ENCODE measurements at places on chromosomes 5 and 9.

DNA sequence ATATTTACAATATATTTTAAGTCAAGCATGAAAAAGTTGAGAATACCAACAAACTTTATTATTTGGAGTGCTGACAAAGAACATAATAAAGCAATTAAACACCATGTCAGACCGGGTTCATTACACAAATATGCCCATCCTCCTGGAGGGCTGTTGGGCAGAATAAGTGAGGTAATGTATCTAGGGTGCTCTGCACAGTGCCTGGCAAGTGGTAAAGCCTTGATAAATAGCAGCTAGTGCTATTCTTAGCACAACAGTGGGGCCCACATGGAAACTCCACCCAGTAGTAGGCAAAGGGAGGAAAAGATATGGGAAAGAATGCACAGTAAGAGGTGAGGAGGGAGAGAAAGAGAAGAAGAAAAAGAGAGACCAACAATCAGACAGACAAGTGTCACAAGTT is 97.7 kb downstream of the SLC1A3 start:
- no peak for DNase-seq

DNA sequence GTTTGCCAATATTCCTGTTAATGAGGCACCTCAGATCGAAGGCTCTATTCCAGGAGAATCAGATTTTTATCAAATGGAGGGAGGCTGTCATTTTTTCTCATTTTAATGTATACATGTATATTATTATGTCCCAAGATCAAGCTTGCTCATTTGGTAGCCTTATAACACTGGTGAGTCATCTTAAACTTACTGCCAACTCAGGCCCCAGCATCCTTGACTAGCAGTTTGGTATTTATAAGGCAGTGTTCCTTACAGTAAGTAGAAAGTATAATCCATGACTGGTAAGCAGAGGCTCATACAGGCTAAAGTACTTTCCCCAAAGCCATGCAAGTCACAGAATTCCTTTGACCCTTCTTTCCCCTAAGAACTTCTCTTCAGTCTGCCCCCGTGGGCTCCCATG is 90.7 kb upstream of the NR3C1 start:
- peak; percentile 68 for DNase-seq

GRCh38 chr5:150978590-150978989 is 41.8 kb upstream of the GPX3 start:
- DNase-seq: no peak

DNA sequence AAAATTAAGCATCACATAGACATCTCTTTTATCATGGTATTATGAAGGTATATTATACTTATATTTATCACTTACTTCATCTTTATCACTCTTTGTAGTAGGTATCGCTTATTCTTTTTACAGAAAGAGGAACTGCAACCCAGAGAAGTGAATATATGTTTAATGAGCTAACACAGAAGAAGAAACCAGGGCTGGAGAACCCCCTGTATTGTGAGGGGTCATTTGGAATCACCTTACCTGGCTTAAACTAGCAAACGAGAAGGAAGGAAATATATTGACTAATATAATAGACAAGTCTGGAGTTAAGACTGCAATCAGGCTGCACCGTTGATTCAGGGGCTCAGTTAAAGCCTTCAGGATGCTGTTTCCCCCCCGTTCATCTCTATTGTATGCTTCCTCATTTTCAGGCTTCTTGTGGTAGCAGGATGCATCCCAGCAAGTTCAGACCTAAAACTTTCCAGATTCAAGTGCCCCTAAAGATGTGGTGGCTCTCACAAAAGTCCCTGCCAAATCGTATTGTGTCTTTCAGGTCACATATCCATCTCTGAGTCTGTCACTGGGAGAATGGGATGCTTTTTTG is 146.4 kb downstream of the GCNT1 start:
- no peak for DNase-seq

- no peak for DNase-seq
These were observed 44.1 kb downstream of the C5orf15 start for GRCh38 chr5:133924221-133924920.

DNA sequence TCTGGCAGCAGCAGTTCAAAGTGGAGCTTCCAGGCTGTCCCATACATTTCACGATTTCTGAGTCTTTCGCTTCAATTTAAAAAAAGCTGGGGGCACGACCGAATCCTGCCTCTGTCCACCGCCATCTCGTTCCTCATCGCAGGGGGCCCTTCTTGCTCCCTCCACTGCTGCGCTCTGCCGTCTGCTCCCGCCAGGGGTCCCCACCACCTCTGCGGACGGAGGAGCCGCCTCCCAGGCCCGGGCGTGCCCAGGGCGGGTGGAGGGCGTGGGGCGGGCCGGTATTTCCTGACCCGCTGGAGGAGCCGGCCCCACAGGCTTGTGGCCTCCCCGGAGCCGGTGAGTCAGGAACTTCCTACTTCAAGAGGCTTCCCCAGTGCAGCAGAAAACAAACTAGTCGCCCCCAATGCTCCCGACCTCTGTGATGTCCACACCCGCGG is 50.4 kb downstream of the USP20 start:
- peak; percentile 90 for DNase-seq

GRCh38 chr9:30932226-30932625 is 1452.2 kb upstream of the ACO1 start:
- DNase-seq: peak; percentile 81

DNA sequence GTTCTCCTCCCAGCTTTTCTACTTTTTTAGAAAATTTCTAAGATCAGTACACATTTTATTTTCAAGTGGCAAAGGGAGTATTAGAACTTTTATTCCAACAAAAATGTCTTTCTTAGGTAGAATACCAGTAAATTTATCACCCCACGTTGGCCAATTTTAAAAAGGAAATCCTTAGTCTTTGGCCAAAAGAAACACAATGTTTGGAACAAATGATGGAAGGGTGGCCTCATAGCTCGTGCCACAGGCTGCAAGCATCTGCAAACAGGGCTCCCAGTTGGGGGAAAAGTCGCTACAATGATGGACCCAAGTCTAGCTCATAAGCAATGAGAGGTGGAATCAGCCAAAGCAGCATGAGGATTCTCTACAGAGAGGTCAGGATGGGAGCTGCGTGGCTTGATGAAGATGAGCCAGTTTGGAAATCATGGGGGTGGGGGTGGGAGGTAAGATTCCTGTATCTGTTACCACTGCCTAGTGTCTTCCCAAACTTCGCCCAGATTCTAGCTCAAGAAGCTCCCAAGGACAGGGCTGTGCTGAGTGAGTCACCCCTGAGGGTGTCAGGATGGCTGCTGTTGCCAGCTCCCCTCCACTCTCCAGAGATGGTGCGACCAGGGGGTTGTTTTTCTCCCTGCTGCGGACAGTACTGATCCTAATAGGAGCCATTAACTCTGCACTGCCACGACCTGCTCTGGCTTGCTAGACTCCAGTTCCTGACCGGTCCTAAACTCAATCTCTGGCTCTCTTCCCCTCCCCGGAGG is 75.6 kb downstream of the DCP2 start:
- DNase-seq: no peak

DNA sequence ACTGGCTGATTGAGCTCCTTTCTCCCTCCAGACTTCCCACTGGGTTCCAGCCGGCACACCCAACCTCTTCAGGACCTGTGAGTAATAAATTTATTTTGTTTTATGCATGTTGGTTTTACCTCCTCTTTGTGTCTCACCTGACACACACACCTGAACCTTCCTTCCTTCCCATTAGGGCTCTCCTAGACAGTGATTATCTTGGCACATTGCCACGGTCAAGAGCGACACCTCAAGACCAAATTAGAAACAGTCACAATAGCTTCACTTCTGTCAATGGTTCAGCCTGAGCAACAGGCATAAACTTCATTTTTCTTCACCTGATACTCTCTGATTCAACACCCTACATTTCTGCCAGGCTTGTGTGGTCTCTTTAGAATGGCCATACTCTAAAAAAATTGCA is 296.3 kb upstream of the SMARCA2 start:
- DNase-seq: no peak

DNA sequence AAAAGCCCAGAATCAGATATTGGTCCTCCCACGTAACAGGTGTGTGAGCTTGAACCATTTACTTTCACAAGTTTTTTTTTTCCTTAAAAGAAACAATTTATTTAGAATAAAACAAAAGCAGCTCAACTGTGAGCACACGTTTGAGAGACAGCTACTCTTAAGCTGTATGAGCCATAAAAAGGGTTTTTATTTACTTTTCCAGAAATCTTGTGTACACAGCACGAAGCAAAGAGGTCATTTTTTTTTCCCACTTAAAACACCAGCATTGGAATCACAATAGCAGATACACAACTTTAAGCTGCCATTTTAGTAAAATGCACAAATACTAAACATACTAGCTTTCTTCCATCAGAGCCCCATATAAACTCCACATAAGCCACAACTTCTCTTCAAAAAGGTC is 44.6 kb downstream of the JAKMIP2 start:
- no peak for DNase-seq

DNA sequence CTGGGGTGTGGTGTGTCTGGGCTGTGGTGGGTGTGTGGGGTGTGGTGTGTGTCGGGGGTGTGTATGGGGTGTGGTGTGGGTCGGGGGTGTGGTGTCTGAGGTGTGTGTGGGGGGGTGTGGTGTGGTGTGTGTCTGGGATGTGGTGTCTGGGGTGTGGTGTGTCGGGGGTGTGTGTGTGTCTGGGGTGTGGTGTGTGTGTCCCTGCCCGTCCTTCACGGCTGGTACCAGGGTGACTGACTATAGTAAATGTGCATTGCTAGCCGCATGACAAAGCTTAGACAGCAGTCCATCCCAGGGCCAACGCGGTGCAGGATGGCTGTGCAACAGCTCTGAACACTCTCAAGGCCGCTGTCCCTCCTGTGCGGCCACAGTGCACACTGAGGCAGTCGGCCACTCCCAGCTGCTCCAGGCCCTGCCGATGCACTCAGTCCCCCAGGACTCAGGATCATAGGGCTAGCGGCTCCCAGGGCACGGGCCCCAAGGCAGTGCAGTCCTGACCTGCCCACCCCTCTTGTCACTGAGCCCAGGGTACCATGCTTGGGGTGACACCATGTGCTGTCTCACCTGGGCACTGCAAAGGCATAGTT is 54.0 kb downstream of the SECISBP2 start:
- DNase-seq: no peak

DNA sequence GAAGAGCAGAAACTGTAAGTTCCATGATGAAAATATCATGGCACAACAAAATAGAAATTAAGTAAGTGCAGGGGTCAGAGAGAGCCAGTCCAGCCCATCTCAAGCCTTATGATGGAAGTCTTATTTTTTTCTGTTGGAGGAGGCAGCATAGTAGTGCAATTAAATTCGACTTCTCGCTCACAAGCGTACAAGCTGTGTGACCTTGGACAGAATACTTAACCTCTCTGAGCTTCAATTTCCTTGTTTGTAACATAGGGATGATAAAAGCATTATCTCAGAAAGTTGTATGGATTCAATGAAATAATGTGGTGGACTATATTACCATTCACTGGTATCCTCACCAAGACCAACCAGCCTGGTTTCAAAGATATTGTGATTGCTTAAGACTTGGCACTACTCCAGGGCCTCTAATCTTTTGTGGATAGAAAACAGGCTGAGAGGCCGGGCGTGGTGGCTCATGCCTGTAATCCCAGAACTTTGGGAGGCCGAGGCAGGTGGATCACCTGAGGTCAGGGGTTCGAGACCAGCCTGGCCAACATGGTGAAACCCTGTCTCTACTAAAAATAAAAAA is 26.8 kb upstream of the MVB12B start:
- DNase-seq: peak; percentile 30

DNA sequence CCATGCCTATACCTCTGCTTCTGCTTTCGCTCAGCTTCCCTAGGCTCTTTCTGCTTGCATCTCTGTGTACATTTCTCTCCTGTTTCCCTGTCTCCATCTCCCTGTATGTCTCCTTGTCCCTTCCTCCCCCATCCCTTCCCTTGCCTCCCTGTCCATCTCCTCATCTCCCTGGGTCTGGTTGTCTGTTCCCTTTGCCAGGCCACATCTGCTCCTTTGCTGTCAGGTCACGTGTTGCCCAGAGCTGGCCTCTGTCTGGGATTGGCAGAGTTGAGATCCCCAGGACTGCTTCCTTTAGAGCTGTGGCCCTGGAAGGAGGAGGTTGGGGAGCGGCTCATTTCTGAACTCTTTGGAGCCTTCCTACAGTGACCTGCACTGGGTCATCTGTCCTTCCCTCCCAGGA is 31.8 kb upstream of the PTGS1 start:
- DNase-seq: no peak

DNA sequence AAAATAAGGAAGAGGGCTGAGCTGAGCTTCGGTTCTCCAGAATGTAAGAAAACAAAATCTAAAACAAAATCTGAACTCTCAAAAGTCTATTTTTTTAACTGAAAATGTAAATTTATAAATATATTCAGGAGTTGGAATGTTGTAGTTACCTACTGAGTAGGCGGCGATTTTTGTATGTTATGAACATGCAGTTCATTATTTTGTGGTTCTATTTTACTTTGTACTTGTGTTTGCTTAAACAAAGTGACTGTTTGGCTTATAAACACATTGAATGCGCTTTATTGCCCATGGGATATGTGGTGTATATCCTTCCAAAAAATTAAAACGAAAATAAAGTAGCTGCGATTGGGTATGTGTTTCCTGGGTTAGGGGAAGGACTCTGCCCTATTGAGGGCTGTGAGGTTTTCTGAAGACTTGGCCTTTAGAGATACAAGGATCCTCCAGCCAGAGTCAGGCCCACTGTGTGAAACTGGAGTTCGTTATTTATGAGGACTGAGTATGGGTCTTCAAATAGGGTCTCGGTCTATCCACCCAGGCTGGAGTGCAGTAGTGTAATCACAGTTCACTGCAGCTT is 3.8 kb downstream of the EGR1 start:
- no peak for DNase-seq

DNA sequence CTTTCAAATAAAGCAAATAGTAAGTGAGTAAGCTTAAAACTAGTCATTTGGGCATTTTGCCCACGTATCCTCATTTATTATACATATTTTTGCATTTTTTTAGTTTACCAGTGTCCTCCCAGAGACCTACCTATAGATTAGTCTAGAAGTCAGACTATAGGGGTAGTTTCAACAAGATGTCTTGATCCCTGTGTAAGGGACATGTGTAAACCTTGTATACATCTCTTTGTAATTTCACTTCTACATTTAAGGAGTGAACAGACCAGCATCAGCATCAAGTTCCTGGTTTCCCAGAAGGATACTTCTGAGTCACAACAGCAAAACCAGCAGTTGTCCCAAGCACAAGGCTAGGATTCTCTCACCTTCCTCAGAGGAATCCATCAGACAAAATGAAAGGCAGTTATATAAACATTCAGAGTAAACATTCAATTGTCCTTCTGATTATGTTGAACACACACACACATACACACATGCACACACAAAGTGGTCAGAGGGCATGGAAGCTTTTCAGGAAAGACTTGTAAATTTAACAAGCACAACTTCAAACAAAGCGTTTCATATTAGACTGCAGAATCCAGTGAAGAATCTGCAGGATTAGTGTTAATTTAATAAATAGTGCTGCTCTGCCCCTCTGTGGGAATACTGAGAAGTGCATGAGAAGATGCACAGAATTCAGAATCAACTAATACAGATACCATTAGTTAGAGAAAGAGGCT is 55.4 kb downstream of the HINT1 start:
- DNase-seq: peak; percentile 29

GRCh38 chr5:151006704-151007334 is 13.6 kb upstream of the GPX3 start:
- DNase-seq: no peak

GRCh38 chr9:78239506-78239905 is 3.6 kb downstream of the CEP78 start:
- DNase-seq: no peak
